ENCODE measurements at places on chromosomes 5 and 9. TPM values are rescaled to one million over a fixed set of nuclear protein-coding genes. Genes with fewer than 3 reads are reported as not detected.

The CCDC152 gene
- not detected for total RNA-seq

The RASEF gene
- total RNA-seq: 9.2 TPM

The WWC1 gene
- total RNA-seq: 97.2 TPM

The NMUR2 gene
- 0.09 TPM for total RNA-seq

The PCDHGB3 gene
- 0.17 TPM for total RNA-seq

The LCN10 gene
- not detected for total RNA-seq

The SLC6A18 gene
- not detected for total RNA-seq

The PTBP3 gene
- 28.0 TPM for total RNA-seq

Data from A549 treated with CORT108297 at 1 μM for 4 hours (cell line).